Choroid plexus epithelial cell (primary cell): ENCODE measurements at places on chromosomes 4 and X.

DNA sequence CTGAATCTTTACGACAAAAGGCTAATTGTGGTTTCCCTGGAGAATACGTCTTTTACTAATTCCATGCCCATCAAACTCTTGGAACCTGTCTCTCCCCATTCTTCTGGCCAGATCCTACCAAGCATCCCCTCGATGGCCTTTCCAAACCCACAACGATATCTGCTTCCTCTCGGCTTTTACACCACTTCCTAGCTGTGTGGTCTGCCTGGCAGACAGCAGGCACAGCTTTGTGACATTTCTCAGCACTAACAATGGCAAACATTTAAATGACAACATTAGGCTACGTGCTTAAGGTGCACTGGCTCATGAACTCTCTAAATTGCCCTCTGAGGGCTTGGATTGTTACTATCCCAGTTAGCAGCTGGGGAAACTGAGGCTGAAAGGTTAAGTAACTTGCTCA, 141.0 kb downstream of the NSUN7 start:
- no peak for DNase-seq

GRCh38 chrX:629230-630006, 1.2 kb upstream of the SHOX start:
- DNase-seq, result no peak

DNA sequence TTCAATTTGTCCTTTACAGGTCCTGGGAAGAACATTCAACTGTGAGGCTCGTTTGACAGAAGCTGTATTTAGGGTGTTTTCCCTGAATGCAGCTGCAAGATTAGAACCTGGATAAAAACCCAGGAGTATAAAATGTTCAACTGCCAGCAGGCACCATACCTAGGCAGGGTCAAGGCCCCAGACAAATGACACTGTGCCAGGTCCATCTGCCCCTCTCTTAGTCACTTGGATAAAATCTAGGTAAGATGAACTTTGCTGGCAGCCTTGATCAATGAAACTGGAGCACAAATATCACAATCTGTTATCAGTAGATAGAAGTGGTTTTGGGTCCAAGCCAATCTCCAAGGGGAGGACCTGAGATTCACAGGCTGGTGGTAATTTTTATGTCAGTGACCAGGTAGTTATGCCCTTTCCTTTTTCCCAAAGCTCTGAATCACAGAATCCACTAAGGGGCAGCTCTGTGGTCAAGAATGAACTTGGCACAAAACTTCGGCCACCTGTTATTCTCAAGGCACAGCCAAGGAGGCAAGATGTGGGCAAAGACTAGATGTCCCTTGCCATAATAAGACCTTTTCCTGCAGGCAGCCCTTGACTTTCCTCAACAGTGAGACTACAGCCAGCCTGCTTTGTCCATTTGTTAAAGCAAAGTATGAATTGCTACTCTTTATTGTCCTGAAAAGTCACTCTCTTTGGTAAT, 501.0 kb downstream of the PPARGC1A start:
- DNase-seq, result no peak

DNA sequence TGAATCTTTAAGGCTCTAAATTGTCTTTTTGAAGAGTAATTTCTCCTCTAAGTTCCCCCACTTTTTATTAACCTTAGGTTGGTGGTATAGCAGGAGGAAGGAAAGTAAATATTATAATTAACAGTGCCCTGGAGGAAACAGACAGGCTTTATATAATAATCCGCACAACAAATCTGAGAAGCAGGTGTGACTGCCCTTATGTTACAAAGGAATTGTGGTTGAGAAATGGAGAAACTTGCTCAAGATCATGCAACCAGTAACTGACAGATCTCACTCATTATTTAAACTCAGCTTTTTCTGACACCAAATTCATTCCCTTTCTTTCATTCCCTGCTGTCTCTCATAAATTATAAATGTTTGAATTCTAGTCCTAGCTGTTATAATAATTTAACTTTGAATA, 282.0 kb downstream of the PPP3CA start:
- DNase-seq, result no peak

DNA sequence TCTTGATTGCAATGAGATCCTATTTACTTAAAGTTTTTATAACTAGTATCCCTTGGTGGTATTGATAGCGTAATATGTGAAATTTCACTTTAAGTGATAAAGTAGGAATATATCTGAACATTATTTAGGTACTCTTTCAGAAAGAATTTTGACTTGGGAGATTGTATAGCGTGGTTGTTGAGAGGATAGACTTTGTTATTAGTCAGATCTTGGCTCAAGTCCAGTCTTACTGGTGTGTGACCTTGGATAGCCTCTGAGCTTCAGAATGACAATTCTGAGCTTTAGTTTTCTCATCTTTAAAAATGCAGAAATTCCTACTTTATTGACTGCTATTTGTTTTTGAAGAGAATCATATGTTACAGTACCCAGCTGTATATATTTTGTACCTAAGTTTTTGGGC, 32.6 kb downstream of the DCK start:
- DNase-seq, result peak; percentile 83

DNA sequence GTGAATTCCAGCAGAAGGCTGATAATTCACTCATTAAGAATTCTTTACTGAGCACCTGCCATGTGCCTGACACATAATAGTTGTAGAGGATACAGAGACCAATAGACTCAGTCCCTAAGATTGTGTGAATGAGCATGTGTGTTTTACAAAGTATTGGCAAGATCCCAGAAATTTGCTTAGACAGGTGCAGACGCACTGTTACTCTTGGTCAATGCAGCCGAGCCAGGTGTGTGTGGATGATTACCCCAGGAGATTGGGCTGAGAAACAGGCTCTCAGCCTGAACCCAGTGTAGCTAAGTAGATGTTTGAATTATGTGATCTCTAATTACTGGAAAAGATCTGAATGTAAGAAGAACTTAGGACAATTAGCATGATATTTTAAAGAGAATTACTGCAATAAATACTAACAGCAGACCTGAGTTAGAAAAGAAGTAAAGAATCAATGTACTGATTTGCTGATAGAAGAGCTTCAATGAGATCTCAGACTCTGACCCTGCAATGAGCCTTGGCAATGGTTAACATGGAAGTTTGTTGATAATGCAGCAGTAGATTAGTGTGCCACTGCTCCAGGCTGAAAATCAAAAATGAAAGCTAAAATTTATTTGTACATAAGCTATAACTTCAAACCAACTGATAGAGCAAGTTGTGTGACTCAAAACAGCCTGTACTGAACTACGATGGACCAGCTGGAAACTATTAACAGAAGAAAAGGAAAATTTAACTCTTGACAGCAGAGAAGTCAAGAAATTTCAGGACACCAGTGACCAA, 32.2 kb upstream of the NDST4 start:
- no peak for DNase-seq

DNA sequence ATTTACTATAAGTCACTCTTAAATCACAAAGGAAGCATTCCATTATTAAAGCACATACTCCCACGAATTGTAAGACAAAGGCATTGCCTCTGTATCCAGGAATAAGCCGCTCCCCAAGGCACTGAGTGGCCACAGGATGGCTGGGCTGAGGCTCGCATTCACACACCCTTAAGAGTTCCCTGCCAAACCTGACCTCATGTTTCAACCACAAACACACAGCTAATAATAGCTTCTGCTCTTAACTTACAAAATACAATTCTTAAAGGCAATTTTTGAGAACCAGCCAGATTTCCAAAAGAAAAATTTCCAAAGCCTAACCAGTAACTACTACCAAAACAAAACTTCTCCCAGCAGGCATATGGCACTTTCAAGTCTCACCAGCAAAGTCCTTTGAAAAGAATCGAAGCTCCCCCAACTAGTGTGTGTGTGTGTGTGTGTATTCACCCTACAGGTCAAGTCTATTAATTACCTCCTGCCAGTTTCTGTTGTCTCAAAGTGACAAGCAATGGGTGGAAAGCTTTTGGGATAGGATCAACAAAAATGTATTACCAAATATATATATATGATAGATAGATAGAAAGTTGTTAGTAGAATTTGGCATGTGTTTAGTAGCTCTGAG, 36.0 kb downstream of the ARHGAP6 start:
- peak; percentile 80 for DNase-seq

DNA sequence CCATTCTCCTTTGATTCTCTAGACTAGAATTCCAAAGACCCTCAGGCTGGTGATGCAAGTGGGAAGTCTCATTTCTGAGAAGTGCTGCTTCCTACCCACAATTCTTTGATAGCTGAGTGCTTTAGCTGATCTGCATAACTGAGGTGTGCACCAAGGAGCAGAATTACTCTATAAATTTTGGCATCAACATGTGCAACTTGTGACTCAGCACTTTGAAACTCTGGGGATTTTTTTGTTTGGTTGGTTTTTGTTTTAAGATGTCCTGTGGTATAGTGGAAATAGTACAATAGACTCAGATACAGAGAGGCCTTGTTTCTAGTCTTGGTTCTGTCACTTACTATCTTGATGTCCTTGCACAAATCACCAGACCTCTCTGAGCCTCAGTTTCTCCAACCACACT, 148.4 kb downstream of the AR start:
- peak; percentile 43 for DNase-seq

- peak; percentile 37 for DNase-seq
These were observed 221.8 kb downstream of the MGST2 start for GRCh38 chr4:139887376-139887802.

- DNase-seq, result peak; percentile 86
These were observed 3.3 kb downstream of the PDLIM5 start for GRCh38 chr4:94455081-94455480.

DNA sequence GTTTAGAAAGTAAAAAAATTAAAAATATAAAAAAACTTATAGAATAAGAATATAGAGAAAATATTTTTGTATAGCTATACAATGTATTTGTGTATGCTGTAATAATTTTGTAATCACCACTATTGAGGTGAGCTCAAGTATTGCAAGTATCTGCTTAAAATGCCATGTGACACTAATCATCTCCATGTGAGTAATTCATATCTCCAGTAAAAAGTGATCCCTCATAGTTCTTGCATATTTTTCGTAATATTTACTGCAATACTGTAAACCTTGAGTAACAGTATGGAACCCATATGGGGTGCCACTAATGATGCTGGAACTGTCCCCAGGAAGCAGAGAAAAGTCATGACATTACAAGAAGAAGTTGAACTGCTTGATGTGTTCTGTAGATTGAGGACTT, 43.2 kb upstream of the HUWE1 start:
- peak; percentile 2 for DNase-seq

DNA sequence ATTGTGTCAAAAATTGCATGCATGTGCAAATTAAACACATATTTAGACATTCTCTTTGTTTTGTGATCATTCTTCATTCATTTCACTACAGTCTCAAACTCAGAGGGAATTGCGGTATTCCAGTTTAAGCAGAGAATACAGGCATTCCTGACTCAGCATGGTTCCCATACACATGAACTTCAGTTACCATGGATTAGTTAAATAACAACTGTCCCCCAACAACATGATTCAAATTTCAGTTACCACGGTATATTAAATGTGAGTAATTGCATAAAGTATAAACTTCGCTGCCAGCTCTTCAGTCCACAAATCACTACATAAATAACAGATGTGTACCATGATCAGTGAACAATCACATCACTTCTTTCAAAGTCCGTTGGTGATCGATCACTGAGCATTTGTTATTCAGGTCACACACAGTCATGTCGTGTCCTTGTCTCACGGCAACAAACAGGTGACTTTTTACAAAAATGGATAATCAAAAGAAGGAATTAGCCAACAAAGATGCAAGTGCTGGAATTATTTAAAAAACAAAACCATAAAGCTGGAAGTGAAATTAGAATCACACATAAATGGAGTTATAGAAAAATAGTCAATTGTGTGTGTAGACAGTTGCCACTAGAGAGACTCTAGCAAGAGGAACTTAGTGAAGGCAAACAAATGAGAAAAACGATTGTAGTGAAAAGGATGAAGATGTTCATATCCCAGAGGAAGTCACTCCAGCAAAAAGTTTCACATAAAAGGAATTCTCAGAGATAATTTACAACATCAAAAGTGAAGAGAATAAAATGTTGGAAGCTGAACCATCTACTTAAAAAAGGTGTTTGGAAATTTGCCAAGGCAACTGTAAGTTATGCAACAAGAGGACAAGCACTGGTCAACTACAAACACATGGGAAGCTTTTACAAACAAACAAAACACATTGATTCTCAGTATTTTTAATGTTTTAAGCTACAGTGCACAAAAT, 138.6 kb upstream of the SMARCAD1 start:
- peak; percentile 17 for DNase-seq

GRCh38 chrX:74510401-74510800, 89.1 kb downstream of the SLC16A2 start:
- no peak for DNase-seq

GRCh38 chrX:85359051-85359450, 20.4 kb downstream of the POF1B start:
- no peak for DNase-seq

GRCh38 chr4:69058410-69059059, 37.7 kb upstream of the UGT2B7 start:
- no peak for DNase-seq

DNA sequence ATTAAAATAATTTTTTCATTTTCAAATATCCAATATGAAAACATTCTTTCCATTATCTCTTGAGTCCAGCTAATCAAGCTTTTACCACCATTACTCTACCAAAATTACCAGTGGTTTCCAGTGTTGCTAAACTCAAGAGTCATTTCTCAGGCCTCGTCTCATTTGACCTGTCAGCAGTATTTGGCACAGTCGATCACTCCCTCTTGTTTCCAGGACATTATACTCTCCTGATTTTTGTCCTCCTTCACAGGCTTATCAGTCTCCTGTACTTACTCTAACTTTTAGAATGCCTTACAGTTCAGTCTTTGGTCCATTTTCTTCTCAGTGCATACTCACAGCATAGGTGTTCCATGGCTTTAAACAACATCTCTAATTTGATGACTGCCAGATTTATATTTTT, 11.6 kb downstream of the USP38 start:
- DNase-seq, result no peak

DNA sequence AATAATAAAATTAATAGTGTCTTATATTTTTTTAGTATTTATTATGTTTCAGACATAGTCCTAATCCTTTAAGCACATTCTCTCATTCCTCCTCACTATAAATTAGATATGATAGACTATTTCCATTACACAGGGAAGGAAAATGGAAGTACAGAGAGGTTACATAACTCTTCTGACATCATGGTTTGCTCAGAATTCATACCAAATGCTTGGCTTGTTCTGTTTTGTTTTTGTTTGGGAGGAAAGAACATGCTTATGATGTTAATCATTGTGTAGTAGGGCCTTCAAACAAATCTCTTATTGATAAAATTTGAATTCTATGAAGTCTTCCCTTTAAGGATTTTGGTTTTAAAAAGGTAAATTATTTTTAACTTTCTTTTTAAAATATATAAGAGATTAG, 59.5 kb downstream of the RXFP1 start:
- DNase-seq, result peak; percentile 73

- DNase-seq, result no peak
These were observed 427.3 kb upstream of the FAM241A start for GRCh38 chr4:111717921-111718320.

- no peak for DNase-seq
These were observed 100.8 kb upstream of the LIMCH1 start for GRCh38 chr4:41437111-41437536.

- DNase-seq, result no peak
These were observed 2.7 kb downstream of the SCML2 start for GRCh38 chrX:18351784-18352183.

GRCh38 chr4:159107203-159107925, 4.5 kb downstream of the RAPGEF2 start:
- peak; percentile 28 for DNase-seq

- no peak for DNase-seq
These were observed 98.0 kb downstream of the SH3KBP1 start for GRCh38 chrX:19789376-19789775.

- DNase-seq, result peak; percentile 65
These were observed 80.8 kb upstream of the IQCM start for GRCh38 chr4:149896432-149896831.
